ENCODE measurements at places on chromosomes 7 and 10.
A peak's percentile ranks its signal among the peaks of the same experiment; 100 is the strongest.

DNA sequence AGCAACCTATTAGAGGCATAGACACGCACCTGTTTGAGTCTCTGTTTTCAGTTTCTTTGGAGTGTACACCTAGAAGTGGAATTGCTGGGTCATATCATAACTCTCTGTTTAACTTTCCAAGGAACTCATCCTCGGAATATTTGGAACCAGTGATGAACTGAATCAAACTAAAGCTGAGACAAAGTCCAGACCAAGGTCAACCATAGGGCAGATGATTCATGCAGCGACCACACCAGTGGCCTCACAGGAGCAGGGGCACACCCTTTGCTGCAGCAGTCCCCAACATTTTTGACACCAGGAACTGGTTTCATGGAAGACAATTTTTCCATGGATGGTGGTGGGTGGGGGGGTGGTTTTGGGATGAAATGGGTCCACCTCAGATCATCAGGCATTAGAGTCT is 4.9 kb upstream of the OPTN start:
- DNase-seq, result no peak

DNA sequence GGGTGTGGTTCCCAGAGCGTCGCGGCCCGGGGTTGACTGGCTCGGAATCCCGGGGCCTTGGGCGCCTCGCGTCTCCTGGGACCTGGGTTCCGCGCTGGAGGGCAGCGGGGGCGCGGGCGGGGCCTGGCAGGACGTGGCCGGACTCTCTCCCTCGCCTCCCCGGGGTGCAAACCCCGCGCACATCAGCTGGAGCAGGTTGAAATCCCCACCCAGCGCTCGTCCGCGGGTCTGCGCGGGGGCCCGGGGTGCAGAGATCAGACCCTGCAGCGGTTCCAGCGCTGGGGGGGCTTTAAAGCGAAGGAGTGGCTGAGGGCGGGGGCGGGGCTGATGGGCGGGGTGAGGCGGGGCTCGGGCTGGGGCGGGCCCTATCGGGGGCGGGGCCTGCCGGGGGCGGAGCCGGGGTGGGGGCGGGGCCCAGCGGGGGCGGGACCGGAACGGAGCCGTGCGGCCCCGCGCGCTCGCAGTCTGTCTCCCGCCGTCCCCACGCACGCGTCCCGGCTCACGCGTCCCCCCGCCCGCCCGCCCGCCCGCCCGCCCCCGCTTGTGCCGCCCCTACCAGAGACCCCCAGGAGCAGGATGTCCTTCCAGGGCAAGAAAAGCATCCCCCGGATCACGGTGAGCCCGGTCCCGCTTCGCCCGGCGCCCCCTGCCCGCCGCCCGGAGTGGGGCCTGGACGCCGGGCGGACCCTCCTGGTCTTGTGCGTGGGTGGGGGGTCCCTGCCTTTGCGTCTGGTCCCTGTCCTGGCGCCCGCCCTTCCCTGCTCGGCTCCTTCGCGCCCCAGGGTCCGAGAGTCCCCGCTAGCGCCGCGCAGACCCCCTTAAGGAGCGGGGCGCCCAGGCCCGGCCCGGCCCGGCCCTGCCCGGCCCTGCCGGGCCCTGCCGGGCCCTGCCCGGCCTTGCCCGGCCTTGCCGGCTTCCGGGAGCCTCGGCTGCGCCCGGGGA is at the start of gene DPYSL4:
TSS of gene DPYSL4 (plus strand) at position 461 of the 942 bp plus-strand sequence. CDS start at position 577, 116 bp downstream.
- DNase-seq, result peak; percentile 90

- DNase-seq, result peak; percentile 16
Measured at GRCh38 chr7:104643587-104644217, 315.3 kb downstream of the LHFPL3 start.

DNA sequence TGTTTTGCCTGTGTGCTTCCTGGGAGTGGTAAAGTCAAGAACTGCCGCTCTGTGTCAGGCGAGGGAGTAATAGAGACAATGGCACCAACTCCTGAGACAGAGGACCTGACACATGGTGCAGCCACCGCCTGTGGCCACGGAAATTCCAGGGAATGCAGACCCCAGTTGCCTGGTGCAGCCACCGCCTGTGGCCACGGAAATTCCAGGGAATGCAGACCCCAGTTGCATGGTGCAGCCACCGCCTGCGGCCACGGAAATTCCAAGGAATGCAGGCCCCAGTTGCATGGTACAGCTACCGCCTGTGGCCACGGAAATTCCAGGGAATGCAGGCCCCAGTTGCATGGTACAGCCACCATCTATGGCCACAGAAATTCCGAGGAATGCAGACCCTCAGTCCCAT is 8.7 kb downstream of the DIP2C start:
- DNase-seq, result no peak

DNA sequence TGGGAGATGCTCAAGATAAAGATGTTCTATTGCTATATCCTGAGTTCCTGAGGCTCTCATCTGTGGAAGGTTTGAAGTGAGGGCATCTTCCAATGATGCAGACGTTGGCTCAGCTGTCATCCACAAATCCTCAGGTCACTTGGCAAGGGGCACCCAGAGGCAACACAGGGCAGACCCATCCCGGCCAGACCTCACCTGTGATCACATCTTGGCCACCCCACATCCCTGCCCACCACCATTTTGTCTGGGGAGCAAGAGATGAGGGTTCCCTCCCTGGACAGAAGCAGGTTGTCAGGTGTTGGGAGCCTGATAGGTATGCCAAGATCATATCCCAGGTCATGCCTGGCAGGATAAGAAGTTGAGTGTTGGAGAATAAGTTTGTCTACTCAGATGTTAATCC is 918.2 kb upstream of the ZNF722 start:
- DNase-seq, result no peak

- DNase-seq, result peak; percentile 24
Measured at GRCh38 chr7:95470452-95470851, 15.3 kb upstream of the ASB4 start.

GRCh38 chr10:64116707-64117106 is 595.5 kb downstream of the REEP3 start:
- no peak for DNase-seq

DNA sequence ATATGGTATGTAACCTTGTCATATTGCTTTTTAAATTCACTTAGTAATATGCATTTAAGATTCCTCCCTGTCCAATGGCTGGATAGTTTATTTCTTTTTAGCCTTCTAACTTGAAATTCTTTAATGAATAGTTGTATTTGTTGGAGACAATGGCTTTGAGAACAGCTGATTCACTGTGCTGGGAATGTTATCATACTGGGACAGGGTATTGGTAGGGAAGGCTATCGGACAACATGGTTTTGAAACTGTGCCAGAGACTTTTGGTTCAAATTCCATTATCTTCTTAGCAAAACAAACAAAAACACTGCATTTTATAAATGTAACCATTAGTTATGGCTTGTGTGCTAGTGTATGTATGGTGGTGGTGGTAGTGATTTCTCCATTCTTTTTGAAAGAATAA is 517.1 kb upstream of the ANKRD30A start:
- no peak for DNase-seq

DNA sequence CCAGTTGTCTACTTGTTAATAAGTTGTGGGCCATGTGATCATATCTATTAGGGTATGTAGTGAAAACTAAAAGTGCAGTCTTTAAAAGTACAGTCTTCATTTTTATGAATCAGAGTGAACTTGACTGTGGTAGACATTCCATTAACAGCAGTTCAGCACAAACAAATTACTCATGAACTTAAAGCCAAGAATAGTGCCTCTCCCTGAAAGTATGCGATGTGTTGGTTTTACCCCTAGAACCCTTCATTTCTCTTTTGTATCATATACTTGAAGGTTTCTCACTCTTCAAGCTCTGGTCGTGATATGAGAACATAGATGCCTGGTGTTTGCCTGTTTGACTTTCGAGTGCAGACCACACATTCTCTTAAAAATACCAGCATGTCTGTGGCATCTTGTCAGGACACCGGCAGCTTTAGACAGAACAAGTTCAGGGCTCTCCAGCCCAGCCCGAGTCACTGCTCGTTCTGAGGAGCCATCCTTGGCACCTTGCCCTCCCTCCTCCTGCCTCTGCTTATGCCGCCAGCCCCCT is 159.3 kb downstream of the LCOR start:
- DNase-seq, result no peak

- DNase-seq, result no peak
Measured at GRCh38 chr10:62844280-62845011, 28.3 kb upstream of the EGR2 start.

DNA sequence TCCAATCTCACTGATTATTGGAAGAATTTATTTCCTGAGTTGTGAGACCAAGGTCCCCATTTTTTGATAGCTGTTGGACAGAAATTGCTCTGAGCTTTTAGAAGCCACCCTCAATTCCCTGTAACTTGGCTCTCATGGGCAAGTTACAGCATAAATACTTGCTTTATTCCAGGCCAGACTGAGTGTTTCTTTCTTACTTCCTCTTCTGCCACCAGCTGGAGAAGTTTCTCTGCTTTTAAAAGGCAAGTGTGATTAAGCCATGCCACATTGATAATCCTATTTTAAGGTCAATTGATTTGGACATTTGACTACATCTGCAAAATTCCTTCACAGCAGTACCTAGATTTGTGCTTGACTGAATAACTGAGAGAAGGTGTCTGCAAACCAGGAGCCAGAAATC is 14.1 kb upstream of the TAS2R41 start:
- DNase-seq, result no peak

DNA sequence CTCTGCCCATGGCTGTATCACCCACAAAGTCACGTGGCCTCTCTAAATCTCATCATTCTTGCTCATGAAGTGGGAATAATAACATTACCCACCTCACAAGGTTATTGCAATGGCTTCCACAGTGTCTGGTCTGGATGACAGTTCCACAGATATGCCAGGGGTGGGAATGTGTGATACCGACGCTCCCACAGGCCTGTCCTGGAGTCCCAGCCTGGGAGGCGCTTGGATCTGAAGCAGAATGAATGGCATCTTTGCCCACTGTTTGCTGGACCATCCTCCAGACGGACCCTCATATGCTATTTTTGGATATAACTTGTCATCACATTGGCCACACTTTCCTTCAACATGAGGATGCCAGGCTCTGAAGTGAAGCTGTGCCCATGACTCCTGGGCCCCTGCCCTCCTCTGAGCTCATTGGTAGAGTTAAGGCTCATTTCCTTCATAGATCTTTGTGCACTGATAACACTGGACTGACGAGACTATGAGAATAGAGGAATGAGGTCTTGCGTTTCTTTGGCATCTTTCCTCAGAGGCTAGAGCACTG is 279.8 kb upstream of the ZNF32 start:
- no peak for DNase-seq

- no peak for DNase-seq
Measured at GRCh38 chr10:48458662-48459048, 146.2 kb downstream of the ARHGAP22 start.

- DNase-seq, result no peak
Measured at GRCh38 chr10:47154762-47155161, 145.2 kb upstream of the GDF10 start.

DNA sequence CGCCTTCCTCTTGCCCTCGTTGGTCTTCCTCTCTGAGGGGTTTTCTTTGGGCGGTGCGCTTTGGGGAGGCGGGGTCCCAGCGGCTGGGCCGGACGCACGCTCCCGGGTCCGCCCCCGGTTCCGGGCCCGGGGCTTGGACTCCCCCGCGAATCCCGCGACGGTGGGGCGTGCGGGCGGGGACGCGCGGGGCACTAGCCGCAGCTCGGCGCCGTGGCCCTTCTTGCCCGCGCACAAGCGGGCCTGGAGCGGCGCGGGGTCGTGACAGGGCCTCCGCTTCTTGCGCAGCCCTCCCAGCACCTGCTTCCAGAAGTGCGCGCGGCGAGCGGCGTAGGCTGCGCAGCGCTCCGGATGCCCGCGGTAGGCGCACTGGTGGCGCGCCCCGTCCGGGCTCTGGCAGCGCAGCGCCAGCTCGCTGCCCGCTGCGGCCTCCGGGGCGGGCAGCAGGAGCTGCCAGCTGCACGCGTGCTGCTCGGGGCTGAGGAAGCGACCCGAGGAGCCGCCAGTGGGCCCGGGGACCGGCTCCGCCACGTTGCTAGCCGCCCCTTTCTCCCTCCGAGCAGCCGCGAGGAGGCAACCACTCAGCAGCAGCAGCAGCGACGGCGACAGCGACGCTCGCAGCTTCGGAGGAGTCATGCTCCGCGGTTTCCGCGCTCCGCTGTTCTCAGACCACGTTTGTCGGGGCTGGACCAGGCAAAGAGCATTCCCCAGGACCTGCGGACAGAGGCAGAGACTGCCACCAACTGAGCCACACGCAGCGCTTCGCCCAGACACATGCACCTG is 759 bp downstream of the FGFBP3 start:
- peak; percentile 90 for DNase-seq

DNA sequence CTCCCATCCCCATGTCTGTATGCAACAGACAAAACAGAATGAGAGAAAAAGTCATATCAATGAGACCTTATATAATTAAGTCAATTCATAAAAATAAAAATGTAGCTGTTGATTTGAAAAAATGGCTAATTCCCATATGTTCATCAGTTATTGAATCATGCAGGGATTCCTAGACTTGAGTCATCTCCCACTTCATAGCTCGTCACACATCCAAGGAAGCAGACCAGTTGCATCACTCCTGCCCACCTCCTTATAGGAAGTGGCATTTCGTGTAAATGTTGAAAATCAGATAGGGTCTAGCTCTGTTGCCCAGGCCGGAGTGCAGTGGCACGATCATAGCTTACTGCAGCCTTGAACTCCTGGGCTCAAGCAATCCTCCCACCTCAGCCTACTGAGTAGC is 56.1 kb upstream of the SH2B2 start:
- no peak for DNase-seq

- peak; percentile 59 for DNase-seq
Measured at GRCh38 chr10:67697724-67698131, 1.7 kb upstream of the CTNNA3 start.

DNA sequence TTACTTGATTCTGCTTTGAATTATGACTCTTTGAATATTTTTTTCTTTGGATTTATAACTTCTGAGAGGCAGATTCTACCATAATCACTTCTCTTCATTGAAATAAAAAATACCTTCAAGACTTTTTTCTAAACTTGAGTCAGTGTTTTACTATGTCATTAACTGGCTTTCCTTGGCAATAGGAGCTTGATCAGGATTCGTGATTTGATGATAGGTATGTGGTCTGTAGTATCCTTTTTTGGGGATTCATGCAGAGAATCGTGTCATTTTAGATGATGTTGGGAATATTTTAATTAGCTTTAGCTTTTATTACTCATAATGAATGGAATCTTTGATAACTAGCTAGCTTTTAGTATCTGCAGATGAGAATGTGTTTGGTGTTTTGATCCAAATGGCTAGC is 83.3 kb downstream of the PHTF2 start:
- DNase-seq, result no peak
